ENCODE measurements at places on chromosomes 2 and 18.
A peak's percentile ranks its signal among the peaks of the same experiment; 100 is the strongest.

GRCh38 chr2:136008205-136008865 is 22.9 kb upstream of the DARS1 start:
- peak; percentile 47 for DNase-seq

GRCh38 chr18:48669991-48670750 is 131.3 kb downstream of the CTIF start:
- DNase-seq, result no peak

DNA sequence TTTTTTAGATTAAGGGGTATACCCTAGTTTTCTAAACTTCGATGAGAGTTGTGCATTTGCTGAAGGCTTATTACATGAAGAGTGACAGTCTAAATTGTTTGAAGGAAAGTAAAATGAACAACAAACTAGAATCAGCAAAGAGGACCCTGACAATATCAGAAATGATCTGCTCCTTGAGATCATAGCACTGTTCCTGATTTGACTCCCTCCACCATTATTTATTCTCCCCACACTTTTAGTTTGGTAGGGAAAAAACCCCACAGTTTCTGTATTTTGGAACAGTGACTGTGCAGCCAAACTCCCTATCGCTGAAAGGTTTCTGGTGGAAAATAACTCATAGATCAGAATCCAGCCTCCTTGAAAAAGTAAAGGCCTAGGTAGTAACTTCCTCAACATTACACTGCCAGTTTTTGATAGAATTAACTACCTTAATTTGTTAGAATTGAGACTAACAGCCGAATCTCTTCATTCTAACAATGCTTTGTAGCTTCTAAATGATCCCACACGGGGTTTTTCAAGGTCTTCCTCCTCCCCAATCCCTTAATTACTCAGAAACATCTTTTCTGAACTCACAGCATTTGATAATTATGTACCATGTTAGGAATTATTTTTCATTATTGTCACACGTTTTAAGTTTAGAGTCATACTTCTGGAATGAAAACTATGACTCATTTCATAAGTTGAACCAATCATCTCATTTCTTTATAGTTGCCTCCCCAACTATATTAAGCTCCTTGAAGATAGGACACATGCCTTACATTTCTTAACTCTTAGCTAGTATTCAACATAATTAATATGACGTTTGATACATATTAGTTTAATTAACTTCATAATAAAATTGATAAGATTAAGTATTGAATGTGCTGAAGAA is 2.9 kb downstream of the MYL12A start:
- no peak for DNase-seq

DNA sequence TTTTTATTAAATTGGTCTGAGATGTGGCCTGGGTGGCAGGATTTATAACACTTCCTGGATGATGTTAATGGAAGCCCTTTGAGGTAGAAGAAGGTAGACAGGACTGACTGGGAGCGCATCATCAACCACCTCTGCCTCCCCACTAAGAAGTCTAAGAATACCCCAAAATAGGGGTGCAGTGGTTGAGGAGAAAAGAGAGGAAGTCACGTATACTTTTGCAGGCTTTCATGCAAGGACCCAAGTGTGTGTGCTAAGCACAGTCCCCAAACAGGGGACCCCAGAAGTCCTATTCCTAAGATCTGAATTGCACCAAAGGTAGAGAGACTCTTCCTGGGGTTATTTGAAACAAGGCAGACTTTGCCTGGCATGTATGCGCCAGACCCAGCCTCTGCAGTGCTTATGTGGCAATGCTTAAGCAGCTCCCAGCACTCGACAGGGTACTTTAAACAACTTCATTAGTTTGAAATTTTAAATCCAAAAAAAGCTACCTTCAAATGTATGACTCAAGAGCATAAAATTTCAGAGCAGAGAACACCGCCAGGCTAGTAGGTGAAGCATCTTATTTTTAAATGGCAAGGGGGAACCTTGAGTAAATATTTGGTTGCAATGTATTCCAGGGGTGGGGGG is 35.3 kb downstream of the BCL2 start:
- no peak for DNase-seq

DNA sequence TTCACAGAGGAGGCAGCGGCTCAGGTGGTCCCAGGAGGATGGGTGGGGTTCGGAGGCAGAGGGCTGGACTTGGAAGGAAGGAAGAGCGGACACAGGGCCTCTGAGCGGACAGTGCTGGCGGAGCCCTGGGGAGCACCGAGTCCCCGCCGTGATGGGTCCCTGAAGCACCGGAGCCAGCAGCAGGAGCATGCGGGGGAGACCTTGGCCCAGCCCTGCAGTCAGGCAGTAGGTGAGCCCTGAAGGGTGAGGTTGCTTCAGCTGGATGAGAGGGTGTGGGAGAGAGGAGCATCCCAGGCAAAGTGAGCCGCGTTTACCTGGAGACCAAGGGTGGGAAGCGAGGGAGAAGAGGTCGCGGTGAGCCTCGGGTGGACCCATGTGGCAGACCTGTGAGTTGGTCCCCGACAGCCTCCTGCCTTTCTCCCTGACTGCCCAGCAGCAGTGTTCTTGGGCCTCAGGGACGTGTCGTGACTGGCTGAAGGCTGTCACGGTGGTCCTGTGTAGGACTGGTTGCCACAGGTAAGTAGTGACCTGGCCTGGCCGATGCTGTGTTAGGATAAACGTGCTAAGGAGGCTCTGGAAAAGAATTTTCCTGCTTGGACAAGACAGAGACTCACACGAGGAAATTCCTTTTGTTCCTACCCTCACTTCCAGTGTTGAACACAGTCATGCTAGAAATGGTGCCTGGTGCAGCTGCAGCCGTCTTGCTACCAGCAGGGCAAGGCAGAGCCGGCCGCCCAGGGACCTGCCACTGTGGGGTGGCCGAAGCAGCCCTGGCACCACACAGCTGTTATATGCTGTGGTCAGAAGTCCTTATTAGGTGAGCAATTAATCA is 73.0 kb downstream of the RRM2 start:
- DNase-seq, result no peak

DNA sequence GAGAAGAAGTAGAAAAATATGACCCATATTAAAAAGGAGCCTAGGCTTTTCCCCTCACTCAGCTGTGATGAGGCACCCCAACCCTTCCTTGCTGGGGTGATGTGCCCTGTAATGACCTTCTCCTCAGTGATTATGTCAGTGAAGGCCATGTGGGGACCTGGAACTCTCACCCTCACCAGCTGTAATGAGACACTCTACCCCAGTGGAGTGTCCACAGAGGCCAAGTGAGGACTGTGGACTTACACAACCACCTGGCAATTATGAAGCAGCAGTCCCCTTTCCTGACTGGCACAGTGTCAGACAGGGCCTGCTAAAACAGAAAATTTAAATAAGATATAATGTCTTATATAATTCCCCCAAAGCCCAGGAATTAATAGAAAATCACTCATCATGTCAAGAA is 54.2 kb downstream of the SEMA4F start:
- DNase-seq, result no peak

GRCh38 chr2:219221957-219222518 is 3.3 kb upstream of the ABCB6 start:
- DNase-seq, result no peak

DNA sequence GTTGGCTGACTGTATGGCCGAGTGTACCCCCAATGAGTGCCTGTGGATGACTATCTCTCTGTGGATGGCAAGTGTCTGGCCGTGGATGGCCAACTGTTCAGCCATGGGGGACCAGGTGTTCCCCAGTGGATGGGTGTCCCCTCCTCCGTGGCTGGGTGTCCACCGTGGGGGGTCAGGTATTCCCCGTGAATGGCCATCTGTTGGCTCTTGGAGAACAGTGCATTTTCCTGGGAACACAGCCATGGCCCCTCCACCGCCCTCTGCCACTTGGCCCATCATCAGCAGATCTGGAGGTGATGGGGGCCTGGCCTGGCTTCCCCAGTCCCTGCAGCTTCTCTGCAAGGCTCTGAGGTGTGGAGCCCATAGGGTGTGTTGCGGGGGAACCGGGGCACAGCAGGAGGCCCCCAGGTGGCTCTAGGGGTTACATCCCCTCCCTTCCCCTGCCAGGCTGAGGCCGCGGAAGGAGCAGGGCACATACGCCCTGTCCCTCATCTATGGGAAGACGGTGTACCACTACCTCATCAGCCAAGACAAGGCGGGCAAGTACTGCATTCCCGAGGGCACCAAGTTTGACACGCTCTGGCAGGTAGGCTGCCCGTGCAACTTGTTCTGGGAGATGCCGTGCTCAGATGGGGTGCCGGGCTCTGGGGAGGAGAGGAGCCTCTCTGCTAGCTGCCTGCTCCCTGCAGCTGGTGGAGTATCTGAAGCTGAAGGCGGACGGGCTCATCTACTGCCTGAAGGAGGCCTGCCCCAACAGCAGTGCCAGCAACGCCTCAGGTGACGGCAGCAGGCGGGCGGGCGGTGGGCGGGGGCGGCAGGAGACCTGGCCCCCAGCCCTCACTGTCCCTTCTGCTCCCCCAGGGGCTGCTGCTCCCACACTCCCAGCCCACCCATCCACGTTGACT is 19.3 kb downstream of the ZAP70 start:
- DNase-seq, result no peak

GRCh38 chr2:9093324-9093723 is 89.8 kb upstream of the MBOAT2 start:
- DNase-seq, result no peak

- DNase-seq, result no peak
These were observed 890.5 kb downstream of the CNTNAP5 start for GRCh38 chr2:124915567-124915966.

GRCh38 chr2:19911808-19912509 is 10.2 kb upstream of the TTC32 start:
- no peak for DNase-seq

DNA sequence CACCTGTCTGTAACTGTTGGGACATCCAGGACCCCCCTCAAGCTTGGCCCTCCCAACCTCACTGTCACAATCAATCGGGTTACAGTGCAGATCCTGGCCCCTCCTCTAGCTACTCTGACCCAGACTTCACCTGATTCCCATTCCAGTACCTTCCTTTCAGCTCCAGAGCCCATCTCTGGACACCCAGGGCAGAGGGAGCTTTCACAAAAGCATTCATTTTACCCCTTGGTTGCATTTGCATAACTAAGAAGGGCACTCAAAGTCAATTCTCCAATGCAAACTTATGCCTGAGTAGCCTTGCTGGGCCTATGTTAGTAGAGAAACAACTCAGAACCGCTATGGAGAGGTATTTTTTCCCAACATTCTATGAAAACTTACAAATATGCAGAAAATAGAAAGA is 7.4 kb downstream of the ZAP70 start:
- no peak for DNase-seq

- DNase-seq, result no peak
These were observed 10.5 kb downstream of the MAPRE3 start for GRCh38 chr2:26980971-26981370.

GRCh38 chr2:214014551-214015220 is 396.2 kb upstream of the VWC2L start:
- no peak for DNase-seq

DNA sequence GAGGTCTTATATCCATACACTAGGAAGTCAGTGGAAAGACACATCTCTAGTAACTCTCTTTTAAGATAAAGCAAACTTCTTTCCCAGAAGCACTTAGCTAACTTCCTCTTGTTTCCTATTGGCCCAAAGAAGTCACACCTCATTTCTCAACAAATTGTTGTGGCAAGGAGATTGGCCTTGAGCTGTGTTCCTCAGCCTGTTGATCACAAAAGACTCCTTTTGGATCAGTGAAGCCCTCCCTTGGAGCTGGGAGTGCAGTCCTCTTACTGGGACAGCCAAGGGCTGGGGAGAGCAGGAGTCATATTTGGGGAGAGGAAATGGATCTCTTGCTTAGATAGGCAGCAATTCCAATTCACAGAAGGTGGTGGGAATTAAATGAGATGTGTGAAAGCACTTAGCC is 51.2 kb upstream of the DAPL1 start:
- no peak for DNase-seq

DNA sequence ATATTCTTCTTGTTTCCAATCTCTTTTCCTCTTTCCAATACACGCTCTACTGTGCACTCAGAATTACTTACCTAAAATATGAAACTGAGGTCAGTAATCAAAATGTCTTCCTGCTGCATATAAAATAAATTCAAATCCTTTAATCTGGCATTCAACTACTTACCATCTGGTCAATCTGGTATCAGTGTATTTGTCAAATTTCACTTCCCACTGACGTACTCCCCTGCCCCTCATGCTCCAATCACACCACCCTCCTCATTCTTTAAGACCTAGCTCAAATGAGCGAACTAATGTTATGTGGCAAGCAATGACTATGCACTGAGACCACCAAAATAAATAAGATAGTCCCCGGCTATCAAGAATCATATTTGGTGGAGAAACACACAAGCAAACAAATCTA is 6.7 kb downstream of the ASB3 start:
- no peak for DNase-seq

All from germinal center (tissue), 1 donor.